ENCODE measurements at places on chromosomes 7 and 10. TPM values are rescaled to one million over a fixed set of nuclear protein-coding genes. Genes with fewer than 3 reads are reported as not detected.

Gene FKBP6
- not detected for total RNA-seq

Gene ATP6V1F
- total RNA-seq, result 86.5 TPM

DNA sequence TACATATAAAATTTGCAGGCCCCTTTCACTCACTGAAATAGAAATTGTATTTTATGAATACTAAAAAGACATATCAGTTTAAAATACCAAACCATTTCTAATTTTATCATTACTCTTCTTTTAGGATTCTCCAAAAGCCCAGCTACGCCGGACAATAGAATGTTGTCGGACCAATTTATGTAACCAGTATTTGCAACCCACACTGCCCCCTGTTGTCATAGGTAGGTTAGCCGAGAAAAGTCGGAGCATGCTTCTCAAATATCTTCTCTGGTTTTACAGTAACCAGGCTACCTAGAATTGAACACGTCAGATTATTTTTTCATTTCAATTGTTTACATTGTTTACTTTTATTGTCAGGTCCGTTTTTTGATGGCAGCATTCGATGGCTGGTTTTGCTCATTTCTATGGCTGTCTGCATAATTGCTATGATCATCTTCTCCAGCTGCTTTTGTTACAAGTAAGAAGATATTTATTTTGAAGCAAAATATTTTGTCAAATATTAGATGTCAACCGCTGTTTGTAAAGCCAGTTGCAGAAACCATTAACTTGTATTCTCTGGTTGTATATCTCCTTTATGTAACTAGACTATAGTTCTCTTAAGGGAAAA lies 57.6 kb downstream of the MMRN2 start:
- DNase-seq, result peak; percentile 77

GRCh38 chr7:23373151-23374004 lies 74.2 kb downstream of the MALSU1 start:
- DNase-seq, result peak; percentile 46

DNA sequence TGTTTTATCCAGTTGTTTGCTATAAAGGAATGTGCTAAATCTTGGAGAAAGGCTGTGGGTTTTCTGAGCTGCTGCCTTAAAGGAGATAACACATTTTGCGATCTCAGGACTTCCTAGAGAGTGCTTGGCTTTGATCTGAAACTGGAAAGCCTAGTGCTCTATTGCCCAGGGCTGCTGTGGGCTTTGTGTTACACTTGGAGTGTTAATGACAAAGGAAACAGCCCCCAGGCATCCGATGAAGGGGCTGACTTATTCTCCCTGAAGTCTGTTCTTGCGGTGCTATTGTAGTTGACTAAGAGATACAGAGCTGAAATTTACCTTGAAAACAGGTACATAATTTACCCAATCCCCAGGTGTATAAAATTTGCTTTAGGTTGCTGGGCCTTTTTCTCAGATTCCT lies 74.5 kb downstream of the SND1 start:
- DNase-seq, result no peak

DNA sequence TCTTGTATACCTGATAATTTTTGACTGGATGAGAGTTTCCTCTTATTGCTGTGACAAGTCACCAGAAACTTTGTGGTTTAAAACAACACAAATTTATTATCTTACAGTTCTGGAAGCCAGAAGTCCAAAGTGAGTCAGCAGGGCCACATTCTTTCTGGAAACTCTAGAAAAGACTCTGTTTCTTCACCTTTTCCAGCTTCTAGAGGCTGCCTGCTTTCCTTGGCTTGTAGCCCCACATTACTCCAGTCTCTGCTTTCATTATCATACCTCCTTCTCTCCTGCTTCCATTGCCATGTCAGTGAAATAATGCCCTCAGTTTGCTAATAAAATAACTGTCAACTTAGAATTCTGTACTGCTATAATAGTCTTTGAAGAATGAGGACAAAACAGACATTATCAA lies 65.3 kb downstream of the VCL start:
- no peak for DNase-seq

- no peak for DNase-seq
Measured at GRCh38 chr7:116142850-116143249, 67.5 kb upstream of the TES start.

Gene FZD1
- 2.2 TPM for total RNA-seq

Gene TMEM184A
- total RNA-seq, result under 0.01 TPM

GRCh38 chr7:112202816-112203215 lies 3.4 kb downstream of the DOCK4 start:
- peak; percentile 32 for DNase-seq

- DNase-seq, result no peak
Measured at GRCh38 chr10:13883636-13884444, 297.1 kb downstream of the PRPF18 start.

GRCh38 chr7:30564243-30564892 lies 30.3 kb upstream of the GARS1 start:
- peak; percentile 88 for DNase-seq

GRCh38 chr7:26390016-26390415 lies 98.4 kb downstream of the SNX10 start:
- no peak for DNase-seq

Gene FIGNL1
- 11.9 TPM for total RNA-seq

Gene TSPAN33
- 0.44 TPM for total RNA-seq

Gene TPK1
- 13.7 TPM for total RNA-seq

DNA sequence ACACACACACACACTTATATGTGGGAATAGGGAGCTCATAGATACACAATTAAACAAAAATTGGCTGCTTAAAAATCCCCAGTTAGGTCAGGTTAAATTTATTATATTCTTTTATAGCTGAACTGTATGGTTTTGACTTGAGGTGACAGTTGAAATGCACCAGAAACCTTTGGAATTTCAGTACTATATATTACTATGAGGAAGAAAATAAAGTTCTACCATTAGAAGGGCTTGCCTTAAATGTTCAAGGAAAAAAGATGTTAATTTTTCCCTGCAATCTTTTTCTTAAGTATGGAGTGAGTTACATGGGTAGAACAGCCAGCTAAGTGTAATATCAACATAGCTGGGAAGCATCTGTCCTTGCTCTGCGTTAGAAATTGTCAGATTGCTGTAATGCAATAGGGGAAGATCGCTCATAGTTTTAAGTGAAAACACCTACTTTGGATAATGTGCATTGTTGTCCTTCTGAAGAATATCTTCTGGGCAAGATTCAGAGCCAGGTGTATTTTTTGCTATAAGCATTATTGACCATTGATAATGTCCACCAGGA lies 415.8 kb upstream of the MKI67 start:
- DNase-seq, result no peak

- no peak for DNase-seq
Measured at GRCh38 chr10:72133517-72133916, 45.2 kb upstream of the SPOCK2 start.

- DNase-seq, result no peak
Measured at GRCh38 chr7:9175871-9176270, 742.5 kb downstream of the NXPH1 start.

- no peak for DNase-seq
Measured at GRCh38 chr10:49168171-49168540, 20.0 kb downstream of the TMEM273 start.

- DNase-seq, result no peak
Measured at GRCh38 chr10:89425000-89425399, 10.6 kb downstream of the IFIT5 start.

GRCh38 chr10:108352771-108353170 lies 1188.3 kb upstream of the SORCS1 start:
- no peak for DNase-seq

Gene AGFG2
- total RNA-seq, result 74.2 TPM

DNA sequence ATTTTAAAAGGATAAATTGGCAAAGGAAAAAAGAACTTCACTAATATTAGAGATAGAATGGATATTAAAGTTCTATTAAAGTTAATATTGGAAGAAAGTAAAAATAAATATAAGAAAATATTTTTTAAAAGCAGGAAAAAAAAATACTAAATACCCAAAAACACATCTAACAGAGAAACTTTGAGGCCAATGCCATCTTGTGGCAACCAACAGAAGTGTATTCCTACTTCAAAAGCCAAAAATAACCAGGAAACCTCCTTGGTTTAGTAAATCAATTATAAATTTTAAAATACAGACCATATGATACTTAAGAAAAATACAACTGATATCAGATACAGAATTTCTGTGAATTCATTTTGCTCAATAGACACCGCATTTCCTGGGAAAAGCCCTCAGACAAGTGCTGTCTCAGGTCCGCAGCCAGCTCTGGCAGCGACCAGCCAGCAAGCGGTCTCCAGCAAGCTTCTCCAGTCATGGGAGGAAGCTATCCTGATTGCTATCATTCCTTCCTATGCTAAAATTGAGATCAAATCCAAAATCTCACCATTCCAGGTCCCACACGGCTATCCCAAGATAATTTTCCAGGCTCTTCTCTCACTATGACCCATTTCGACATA lies 65.3 kb downstream of the LMBR1 start:
- peak; percentile 52 for DNase-seq

Gene HMX2
- total RNA-seq, result not detected

Gene FLNC
- total RNA-seq, result 131 TPM

- peak; percentile 85 for DNase-seq
Measured at GRCh38 chr7:101121991-101122932, 4.6 kb upstream of the SERPINE1 start.

Gene LEP
- not detected for total RNA-seq

Gene ATP6V0A4
- under 0.01 TPM for total RNA-seq
